ENCODE measurements at places on chromosomes 13 and 19.

GRCh38 chr13:46146898-46147297, 35.1 kb downstream of the LCP1 start:
- DNase-seq = no peak

- no peak for DNase-seq
Observed at GRCh38 chr13:80276371-80277289, 64.3 kb downstream of the SPRY2 start.

GRCh38 chr19:4197625-4198466, 15.4 kb downstream of the ANKRD24 start:
- DNase-seq = no peak

DNA sequence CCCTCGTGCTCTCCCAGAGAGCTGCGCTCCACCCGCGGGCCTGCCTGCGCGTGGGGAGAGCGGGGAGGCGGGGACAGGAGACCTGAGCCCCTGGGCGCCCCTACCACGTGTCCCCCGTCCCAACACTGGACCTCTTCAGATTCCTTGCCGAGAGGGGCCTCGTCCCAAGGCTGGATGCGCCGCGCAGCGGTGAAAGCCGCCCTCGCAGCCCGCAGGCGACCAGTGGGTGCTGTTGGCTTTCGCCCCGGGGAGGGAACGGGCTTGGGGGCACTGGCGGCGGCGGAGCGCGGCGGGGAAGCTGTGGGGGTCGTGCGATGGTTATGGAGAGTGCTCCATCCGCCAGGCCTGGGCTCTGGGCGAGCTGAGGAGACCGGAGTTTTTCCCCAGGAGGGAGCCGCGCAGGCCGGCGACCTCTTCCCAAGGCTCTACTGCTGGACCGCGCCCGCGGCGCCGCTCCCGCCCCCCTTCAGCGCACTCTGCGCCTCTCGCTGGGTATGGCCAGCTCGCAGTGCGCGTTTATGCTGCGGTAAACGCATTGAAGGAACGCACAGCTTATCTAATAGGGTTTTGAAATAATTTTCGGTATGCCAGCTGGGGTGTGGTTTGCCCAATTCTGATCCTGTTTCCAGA, 17.2 kb upstream of the RNF17 start:
- DNase-seq = no peak

- DNase-seq = no peak
Observed at GRCh38 chr13:69935043-69935442, 172.6 kb upstream of the ATXN8OS start.

- DNase-seq = no peak
Observed at GRCh38 chr13:32496599-32497160, 41.9 kb downstream of the N4BP2L2 start.

DNA sequence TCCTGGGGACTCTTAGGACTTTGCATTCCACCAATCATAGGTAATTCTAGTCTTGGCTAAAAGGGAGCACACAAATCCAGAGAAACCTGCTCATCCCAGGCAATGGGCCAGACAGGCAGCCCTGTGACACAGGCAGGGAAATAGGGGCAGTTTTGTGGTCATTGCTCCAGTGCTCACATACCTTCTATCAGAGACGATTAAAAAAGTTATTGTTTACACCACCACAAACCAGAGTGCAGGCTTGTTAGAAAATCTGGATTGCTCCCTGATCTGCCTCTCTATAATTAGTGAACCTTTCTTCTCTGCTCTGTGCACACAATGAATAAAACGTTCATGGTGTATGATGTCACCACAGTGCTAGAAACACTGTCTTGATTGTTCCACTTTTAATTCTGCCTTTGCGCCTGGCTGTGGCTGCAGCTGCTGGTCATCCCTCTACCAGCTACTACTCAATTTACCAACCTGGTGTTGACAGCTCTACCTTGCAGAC, 121.6 kb upstream of the SPATA13 start:
- DNase-seq = no peak

DNA sequence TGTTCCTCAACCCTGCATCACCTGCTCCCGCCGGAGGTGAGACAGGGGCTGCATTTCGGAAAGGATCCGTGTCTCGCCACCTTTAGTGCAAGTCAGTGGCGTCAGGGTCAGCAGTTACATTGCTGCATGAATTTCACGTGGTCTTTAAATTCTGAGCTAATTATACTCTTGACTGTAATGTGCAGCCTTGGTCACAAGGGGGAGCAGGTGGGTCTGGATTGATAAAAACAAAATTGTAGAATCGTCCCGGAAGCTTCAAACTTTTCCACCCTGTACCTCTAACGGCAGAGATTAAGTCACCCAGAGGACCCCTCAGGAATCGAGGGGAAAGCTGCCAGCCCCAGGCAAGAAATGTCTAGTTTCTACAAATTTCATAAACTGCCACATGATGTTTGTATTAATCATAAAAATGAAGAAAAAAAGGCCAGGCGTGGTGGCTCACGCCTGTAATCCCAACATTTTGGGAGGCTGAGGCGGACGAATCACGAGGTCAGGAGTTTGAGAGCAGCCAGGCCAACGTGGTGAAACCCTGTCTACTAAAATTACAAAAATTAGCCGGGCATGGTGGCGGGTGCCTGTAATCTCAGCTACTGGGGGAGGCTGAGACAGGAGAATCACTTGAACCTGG, 20.2 kb downstream of the BBC3 start:
- DNase-seq = peak; percentile 61

DNA sequence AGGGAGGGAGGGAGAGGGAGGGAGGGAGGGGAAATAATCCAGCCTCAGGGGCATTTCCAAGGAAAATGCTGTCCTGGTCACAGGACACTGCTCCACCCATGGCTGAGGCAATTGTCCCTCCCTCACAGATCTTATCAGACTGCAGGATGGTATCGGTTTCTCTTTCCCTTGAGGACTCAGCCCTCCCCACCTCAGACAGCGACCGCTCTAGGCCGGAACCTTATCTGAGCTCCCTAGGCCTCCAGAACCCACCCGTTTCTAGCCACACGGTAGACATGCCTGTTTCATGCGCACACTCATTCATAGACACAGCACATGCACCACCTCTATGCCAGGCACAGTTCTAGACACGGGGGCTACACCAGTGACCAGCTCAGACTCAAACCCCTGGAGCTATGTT, 10.0 kb upstream of the IZUMO2 start:
- DNase-seq = no peak

GRCh38 chr13:30339738-30340330, 32.5 kb upstream of the KATNAL1 start:
- no peak for DNase-seq

- no peak for DNase-seq
Observed at GRCh38 chr13:99301913-99302636, 5.1 kb downstream of the GPR183 start.

GRCh38 chr13:28753946-28754345, 35.2 kb upstream of the SLC46A3 start:
- no peak for DNase-seq
